ENCODE measurements at places on chromosomes 2 and 18.

- no peak for DNase-seq
Observed at GRCh38 chr2:119198240-119198840, 25.3 kb upstream of the STEAP3 start.

DNA sequence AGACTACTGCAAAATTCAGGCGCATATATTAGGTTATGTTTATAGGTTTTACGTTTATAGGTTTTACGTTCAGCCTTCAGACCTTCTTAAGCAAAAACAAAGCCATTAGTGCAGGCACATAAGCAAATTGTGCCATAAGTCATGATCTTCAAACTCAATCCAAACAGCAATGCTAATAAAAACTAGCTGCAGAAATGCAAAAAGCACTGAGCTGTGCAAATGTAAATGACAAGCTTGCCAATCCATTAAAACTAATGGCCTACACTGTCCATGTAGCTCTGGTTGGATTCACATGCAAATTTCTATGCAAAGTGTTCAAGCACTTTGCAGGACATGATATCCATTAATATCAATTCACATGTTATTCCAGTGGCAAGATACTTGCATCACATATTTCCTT is 50.9 kb downstream of the LRPPRC start:
- DNase-seq = no peak

GRCh38 chr18:76491473-76491775 is 3.6 kb downstream of the ZNF516 start:
- peak; percentile 82 for DNase-seq

DNA sequence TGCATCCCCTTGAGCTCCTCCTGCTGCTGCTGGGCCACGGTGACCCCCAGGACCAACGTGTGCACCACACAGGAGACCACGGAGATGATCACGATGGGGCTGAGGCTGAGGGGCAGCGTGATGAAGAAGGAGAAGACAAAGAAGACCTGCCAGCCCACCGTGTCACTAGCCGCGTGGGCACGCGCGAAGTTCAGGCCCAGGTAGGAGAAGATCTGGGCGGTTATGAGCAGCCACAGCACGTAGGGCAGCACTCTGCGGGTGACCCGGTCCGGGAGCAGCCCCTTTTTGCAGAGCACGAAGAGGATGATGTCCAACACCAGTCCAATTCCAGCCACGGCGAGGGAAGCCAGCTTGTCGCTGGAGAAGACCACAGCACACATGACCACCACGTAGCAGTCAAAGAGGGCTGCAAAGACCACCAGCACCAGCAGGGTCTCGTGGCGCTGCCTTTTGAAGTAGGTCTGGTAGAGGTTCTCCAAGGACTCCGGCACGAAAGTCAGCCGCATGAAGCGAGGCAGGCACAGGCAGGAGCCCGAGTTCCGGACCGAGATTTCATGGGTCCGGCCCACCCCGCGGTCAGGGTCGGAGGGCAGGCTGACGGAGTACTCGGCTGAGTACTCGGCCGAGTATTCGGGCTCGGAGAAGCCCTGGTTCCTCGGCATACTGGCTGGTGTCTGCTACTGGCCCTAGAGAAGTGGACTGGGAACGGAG is 1.6 kb downstream of the ADCY3 start:
- no peak for DNase-seq

GRCh38 chr2:237209885-237210284 is 124.2 kb downstream of the COPS8 start:
- DNase-seq = no peak

- DNase-seq = no peak
Observed at GRCh38 chr18:13227910-13228309, 9.3 kb downstream of the LDLRAD4 start.

DNA sequence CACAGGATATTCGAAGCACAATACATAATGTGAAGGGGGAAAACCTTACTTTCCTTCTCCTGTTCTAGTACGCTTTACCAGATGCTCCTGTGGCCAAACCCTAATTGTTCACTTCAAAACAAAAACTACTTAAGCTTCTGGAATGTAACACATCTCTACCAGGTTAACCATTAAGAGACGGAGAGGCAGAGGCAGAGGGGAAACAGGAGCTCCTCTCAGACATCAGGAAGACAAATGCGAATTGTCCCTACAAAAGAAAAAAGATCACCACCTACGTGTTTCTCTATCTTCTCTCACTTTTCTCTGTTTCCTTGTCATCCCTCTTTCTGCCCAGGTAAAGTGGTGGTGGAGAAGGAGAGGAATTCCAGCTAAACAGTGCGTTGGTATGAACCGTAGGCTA is 266.8 kb downstream of the NRXN1 start:
- DNase-seq = no peak

- no peak for DNase-seq
Observed at GRCh38 chr2:38163579-38163978, 87.6 kb upstream of the CYP1B1 start.

DNA sequence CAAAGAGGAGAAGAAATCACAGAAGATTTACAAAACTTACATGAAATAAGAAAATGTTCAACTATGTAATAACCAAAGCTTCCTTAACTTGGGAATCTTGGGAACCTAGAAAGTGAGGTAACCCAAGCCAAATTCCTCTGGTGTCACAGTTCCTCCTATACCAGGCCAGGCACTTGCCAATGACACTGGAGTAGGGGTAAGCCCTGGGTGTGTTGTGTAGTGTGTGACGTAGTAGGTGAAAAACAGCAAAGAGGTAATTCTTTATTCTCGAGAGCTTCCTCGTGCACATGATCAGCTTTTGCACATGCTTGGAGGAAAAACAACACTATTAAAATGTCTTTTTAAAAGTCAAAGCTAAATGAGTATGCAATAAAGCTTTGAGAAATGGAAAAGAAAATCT is 118.0 kb downstream of the METTL8 start:
- DNase-seq = no peak

- DNase-seq = no peak
Observed at GRCh38 chr2:38375696-38376345, 1.3 kb downstream of the ATL2 start.

GRCh38 chr2:71631411-71631931 is 178.1 kb downstream of the DYSF start:
- no peak for DNase-seq

GRCh38 chr18:9239720-9240119 is 94.9 kb upstream of the TWSG1 start:
- no peak for DNase-seq

GRCh38 chr2:88626171-88627054 is 851 bp downstream of the EIF2AK3 start:
- peak; percentile 55 for DNase-seq

GRCh38 chr2:55355451-55355850 is 64.2 kb downstream of the CCDC88A start:
- DNase-seq = no peak

DNA sequence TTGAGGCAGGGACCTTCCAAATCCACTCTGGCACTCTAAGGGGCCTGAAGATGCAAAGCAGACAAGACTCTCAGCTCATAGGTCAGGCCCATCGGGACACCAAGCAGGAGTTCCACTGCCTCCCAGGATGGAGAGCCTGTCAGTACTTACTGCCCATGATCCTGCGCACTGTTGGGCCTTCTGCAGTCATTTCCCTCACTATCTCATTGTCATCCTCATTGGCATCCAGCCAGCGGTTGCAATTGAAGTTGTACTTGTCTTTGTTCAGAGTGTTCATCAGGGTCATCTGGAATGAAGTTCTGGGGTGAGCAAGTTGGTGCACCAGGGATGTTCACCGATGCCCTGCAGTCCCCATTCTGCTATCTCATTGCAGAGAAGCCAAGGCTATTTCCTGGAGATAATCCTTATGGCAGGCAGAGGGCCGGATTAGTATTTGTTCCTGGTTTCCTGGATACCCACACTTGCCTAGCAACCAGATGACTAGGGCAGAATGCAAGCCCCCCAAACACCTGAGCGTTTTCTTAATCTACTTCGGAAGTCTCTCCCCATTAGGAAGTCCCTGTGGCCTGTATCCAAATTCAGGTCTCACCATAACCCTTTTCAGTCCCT is 65.1 kb downstream of the LOXHD1 start:
- DNase-seq = no peak

GRCh38 chr2:170088776-170089175 is 89.2 kb upstream of the MYO3B start:
- no peak for DNase-seq

GRCh38 chr2:8490166-8490721 is 191.6 kb upstream of the ID2 start:
- DNase-seq = no peak

DNA sequence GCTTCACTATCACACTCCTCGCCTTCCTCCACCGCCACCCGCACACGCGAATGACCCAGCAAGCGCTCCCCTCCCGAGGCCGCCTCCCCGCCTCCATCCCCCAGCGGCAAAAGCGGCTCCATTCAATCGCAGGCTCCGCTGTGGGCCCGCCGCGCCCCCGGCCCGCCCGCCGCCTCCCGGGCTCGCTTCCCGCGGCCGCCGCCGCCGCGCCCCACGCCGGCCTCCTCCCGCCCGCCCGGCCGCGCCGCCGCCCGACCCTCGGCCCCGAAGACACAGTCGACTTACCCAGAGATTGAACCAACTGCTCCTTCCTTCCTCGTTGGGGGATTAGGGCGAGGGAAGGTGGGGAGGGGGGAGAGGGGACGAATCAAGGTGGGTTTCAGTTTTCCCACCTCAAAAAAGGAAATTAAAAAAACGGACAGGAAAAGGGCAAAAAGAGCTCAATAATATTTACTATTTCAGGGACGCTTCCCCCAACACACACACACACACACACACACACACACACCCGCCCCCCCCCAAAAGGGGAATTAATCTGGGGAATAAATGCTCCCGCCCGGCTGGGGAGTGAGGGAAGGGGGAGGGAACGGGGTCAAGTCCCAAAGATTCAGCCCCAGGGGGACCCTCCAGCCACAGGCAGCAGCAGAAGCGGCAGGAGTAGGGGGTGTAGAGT is 743 bp downstream of the XPO1 start:
- no peak for DNase-seq

DNA sequence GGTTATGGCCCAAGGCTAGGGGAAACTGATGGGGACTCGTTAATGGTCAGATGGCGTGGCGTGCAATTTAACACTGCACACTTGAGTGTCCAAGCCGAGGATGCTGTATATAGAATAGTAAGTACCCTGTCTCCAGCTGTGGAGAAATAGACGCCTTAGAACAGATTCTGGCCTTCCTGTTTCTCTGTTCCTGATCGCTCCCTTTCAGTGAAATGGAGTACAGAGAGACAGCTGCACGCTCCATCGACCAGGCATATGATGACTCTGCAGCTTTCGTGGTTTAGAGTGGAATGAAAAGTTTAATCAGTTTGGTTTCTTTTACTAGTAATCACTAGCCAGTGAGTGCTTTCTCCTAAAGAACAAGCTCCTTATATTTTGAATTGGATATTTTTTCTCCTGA is 213.4 kb downstream of the NEDD4L start:
- DNase-seq = no peak

DNA sequence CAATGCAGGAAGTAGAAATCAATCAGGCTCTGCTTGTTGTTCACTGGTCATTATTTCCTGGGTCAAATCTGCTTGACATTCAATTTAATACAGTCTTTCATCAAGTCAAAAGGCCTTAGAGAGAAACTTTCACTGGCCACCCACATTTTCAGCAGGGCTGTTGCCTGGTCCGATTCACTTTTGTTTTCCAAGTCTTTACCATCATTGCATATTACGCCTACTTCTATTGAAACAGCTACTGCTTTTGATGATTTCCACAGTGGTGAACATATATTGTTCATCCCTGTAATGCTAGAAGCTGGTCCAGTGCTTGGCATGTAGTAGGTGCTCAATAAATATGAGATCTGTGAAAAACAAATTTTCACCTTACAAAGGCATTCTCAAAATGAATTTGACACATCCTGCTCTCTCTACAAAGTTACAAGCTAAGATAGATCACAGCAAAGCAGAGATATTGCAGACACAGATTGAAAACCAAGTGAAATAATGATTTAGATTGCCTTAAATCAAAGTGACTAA is 600.1 kb downstream of the ARHGAP15 start:
- no peak for DNase-seq
